ENCODE measurements at places on chromosomes 5 and 9.

DNA sequence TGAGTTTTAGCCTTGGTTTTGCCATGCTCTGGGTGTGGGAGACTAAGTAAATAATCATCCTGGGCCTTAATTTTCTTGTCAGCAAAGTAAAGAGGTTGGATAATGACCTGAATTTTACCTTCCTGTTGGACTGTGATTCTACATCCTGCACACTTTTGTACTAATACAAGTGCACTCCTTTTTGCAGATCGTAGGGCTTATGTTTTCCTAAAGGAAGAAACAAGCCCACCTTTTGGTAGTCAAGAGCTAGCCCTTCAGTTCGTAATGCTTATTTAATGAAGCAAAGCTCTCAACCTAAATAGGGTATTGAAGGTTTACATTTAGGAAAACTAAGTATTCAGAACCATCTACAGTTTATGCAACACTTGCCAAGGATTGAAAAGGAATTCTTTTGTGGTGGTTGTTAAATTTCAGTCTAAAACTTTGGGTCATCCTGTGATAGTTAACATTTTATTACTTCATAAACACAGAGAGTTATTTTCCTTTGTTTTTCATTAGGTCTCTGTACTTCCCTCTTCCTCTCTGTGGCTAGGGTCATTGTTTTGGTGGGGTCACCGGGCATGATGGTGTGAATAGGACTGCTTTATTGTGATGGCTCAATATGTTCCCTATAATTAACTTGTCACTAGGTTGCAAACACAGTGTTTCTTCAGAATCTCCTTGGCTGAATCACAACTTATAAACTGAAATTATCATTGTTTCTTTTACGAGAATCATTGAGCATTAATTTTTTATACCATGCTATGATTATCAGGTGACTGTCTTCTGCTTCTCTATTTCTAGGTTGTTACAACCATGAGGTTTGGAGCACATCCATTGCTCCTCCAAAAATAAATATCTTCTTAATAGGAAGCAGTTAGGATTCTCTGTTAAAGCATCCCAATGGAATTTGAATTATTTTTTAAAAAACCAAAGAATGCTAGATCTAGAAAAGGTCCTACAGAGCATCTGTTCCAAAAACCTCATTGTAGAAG, 28.5 kb downstream of the SPINK5 start:
- no peak for DNase-seq

DNA sequence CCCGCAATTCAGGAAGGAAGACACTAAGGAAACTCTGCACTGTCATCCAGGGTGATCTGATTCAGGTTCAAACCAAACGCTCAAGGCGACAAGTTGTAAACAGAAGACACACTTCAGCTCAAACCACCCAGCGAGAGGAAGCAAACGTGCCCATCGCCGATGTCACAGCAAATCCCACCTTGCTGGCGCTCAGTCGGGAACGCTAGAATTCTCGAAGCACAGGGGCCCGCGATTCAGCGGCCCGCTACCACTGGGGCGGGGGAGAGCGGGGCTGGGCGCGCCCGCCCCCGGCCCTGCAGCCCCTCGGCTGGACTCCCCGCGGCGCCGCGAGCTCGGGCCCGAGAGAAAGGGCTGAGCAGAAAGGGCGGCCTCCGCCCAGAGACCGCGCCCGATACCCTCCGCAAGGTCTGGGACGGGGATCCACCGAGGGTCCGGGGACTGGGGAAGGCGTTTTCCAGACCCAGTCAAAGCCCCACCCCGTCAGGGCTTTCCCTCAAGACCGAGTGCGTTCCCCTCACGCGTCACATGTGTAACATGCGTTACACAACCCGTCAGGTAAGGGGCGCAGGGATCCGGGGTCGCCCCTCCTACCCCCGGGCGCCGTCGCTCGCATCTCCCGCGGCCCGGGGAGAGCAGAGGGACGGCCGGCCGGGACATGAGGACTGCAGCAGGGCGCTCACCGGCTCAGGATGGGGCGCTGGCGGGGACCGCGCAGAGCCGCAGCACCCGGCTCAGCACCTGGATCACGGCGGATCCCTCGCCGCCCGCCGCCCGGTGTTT, 469 bp downstream of the AGTPBP1 start:
- DNase-seq: peak; percentile 80

DNA sequence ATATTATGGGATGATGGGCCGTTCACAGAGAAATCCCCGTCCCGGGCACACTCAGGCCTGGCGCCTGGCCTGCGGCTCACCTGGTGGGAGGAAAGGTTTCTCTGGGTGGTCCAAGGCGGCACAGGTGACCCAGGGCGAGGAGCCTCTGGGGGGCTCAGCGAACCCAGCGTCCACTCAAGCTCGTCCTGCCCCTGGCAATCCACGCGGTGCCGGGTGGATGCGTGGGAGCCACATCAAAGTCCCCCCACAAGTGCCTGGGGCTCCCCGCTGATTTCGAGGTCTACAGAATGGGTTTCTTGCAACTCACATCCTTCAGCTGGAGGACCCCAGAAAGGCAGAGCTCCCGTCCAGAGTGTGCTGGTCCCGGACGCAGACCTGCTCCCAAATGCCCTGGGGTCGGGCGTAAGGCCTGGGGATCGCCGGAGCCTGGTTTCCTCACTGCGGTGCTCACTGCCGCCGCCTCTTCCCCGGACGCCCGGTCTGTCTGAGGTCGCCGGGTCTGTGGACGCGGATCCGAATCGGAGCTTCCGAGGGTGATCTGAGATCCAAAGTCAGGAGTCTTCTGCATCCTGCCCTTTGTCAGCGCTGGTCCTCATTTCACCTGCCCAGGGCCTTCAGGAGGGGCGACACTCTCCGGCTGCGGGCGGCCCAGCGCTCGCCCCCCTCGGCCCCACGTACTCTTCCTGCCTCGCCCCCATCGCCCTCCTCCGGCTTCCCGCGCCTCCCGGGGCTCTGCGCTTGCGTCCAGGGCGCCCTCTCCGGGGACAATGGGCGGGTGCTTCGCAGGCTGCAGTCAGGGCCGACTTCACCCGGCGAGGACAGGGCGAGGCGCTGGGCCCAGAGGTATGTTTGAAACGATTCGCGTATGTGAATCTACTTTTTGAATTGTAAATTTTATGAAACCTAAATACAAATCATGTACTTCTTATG, 20.0 kb upstream of the RUFY1 start:
- DNase-seq: peak; percentile 43

DNA sequence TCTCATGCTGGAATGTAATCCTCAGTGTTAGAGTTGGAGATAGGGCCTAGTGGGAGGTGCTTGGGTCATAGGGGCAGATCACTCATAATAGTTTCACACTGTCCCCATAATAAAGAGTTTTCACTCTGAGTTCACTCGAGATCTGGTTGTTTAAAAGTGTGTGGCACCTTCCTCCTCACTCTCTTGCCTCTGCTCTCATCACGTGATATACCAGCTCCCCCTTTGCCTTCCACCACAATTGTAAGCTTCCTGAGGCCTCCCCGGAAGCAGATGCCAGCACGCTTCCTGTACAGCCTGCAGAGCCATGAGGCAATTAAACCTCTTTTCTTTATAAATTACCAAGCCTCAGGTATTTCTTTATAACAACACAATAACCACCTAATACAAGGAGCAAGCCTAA, 3.8 kb upstream of the KLHL3 start:
- no peak for DNase-seq

GRCh38 chr9:90025816-90026215, 421.0 kb downstream of the GADD45G start:
- no peak for DNase-seq

- DNase-seq: no peak
Observed at GRCh38 chr5:91026466-91026865, 356.7 kb downstream of the ARRDC3 start.

DNA sequence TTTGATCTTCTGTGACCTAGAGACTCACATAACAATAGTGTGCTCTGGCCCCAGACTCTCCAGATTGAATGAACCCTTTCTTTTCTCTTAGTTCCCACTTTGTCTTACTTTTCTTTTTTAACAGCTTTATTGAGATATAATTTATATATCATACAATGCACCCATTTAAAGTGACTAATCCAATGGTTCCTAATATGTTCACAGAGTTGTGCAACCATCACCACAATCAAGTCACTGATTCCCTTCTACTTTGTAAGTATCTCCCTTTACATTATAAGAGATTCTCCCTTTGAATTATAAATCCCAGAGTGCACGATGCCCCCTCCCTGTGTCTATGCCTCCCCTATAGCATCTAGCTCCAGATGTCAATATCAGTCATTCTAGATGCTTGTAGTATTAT, 172.4 kb downstream of the HINT1 start:
- no peak for DNase-seq

- DNase-seq: no peak
Observed at GRCh38 chr5:76755779-76756637, 40.1 kb downstream of the F2R start.

GRCh38 chr9:99056886-99057664, 47.8 kb upstream of the TGFBR1 start:
- peak; percentile 28 for DNase-seq

DNA sequence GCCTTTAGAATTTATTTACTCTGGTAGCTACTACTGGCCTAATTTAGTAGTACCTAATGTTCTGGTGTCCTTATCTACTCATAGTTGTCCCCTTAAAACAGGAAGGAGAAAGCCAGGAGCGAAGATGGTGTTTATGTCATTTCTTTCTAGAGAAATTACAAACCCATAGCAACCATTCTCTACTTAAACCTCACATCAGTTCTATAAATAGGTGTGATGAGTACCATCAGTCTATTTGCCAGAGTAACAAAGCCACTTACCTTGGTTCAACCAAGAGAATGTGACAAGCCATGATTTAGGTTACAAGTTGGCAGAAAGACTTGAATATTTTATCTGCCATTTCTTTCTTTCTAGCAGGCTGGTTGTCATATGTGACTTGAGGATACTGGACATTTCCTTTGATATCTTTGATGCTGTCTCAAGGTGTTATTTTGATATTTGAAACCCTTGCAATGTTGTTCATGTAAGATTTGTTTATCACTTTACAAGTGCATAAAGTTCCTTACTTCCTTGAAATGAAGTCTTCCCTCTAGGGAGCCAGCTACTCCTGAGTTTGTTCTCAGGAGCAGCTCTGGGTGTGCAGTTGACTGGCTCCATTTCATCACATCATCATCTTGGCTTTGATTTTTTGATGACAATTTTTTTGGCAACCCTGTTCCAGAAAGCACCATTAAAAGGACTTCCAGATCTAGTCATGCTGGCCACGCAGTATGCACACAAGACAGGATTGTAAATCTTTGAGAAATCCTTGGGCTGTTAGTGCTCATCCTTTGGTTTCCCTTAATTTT, 286.8 kb downstream of the ARHGAP26 start:
- no peak for DNase-seq

DNA sequence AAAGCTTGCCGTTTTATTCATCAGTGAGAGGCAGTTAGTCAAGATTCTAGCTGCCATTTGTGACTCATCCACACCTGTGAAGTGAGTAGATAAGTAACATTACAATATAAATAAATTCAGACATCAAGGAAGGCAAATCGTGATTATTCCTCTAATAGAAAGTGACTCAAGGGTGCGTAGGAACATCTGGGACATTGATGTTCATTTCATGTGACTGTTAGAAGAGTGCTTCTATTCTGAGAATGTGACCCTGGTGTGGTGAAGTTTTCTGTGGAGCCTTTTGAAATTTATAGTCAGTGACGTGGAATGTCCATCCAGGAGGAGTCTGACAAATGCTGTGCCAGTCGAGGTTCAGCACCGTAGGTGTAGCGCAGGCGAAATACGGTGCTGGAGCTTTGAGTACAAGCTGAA, 48.4 kb upstream of the FAM240B start:
- no peak for DNase-seq

DNA sequence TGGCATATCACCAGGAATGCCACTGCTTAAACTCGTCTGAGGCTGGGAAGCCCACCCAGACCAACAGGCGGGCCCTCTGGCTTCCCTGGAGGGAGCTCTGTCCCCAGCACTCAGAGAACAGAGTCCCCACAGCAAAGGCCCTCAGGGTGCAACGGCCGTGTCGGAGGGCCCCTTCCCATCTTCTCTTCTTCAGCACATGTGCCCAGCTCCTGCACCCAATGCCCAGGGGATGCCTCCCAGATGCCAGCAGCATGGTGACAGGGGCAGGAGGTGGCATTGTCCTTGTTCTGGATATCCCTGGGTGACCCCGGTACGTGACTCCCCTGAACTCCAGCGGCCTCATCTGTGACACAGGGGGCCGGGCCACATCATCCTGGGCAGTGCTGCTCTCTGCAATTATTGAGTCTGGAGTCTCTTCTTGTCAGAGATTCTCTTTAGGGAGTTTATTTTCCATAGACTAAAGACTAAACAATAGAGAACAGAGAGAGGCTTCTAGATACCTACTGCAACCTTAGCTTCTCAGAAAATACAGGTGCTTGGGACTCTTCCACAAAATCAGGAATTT, 13.6 kb upstream of the OLFM1 start:
- DNase-seq: no peak

GRCh38 chr5:124581738-124582560, 164.5 kb downstream of the ZNF608 start:
- no peak for DNase-seq

GRCh38 chr9:133814586-133815208, 76.5 kb upstream of the SARDH start:
- DNase-seq: no peak

GRCh38 chr5:169602535-169602934, 19.0 kb downstream of the SPDL1 start:
- no peak for DNase-seq

- DNase-seq: no peak
Observed at GRCh38 chr5:78706825-78707224, 58.3 kb upstream of the LHFPL2 start.

DNA sequence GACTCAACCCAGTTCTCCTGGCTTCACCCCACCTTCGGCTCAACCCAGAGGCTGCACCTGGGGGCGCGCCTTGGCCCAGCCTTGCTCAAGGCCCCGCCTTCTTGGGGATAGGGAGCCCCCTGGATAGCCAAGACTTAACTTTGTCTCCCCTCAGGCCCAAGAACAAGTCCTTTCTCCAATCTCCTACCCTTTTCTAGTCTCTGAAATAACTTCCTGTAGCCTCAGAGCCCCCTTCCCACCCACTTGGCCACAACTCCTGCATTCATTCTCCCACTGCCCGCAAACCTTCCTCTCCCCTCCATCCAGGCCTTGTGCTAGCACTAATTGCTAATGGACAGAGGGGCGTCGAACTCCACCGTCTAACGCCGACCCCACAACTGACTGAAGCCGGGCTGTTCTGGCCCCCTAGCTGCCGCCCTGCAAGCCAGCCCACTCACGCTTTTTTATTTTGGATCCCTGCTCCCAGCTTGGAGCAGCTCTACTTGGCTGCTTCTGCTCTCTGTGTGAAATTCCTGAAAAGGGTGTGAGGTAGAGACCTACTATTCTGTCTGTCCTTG, 579 bp upstream of the ASTN2 start:
- no peak for DNase-seq

GRCh38 chr9:76732341-76732958, 31.8 kb upstream of the PCA3 start:
- DNase-seq: no peak

GRCh38 chr5:132461569-132462070, 29.0 kb downstream of the IRF1 start:
- no peak for DNase-seq
